ENCODE measurements at places on chromosomes 6 and 20.

- DNase-seq, result peak; percentile 58
Observed at GRCh38 chr20:50215101-50215690, 24.6 kb downstream of the CEBPB start.

- DNase-seq, result peak; percentile 5
Observed at GRCh38 chr20:26276554-26277210, 580.0 kb upstream of the ZNF337 start.

GRCh38 chr6:151004383-151005024 is 139.0 kb downstream of the MTHFD1L start:
- DNase-seq, result peak; percentile 26

- DNase-seq, result no peak
Observed at GRCh38 chr6:84399003-84399402, 171.6 kb upstream of the CEP162 start.

DNA sequence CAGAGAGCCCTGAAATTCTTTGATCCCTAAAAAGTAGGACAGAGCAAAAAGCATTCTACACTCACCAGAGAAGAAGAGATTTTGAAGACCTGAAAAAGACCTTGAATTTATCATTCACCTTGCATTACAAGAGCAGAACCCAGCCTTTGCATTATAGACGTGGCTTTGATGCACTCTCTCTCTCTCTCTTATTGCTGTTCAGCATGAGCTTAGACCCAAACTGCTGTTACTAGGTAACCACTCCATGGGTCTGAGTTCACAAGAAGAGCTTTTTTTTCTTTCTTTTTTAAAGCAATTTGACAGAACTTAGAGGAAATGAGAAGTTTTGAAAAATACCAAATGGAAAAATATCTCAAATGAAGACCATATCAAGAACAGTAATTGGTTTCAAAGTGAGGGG is 44.4 kb downstream of the COL9A1 start:
- DNase-seq, result no peak

DNA sequence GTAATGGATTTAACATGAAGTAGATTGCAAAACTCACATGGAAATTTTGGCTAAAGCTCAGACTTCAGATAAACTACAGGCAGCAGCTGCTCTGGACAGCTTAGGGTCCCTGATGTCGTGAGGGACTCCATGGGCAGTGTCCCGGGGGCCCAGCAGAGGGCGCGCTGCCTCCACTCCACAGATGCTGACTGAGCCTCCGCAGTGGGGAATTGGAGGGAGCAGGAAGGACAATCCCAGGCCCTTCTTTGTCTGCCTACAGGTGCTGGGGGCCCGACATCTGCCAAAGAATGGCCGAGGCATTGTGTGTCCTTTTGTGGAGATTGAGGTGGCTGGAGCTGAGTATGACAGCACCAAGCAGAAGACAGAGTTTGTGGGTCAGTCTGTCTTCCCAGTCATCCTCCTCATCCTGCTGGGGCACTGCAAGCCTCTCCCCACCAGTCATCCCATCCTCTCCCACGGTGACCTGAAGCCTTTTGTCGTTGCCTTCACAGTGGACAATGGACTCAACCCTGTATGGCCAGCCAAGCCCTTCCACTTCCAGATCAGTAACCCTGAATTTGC is 35.9 kb downstream of the PLCG1 start:
- peak; percentile 86 for DNase-seq

DNA sequence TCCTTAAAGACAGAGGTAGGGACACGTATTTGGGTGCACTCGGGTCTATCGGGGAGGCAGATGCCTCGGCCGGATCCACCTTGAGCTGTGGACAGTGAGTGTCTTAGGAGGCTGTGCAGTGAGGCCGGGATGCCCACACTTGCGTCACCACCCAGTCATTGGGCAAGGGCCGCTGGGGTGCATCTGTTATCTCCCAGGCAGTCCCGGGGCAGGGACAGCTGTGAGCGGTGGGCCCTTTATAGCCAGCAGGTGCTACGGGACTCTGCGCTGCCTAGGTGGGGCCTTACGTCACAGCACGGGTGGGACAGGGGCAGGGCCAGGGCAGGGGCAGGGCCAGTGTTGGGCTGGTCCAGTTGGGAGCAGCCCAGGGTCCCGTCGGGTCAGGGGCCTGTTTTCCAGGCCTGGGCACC is 689 bp upstream of the COL20A1 start:
- no peak for DNase-seq

- DNase-seq, result no peak
Observed at GRCh38 chr6:2433266-2433665, 187.9 kb upstream of the GMDS start.

GRCh38 chr20:24577271-24577909 is 108.0 kb downstream of the SYNDIG1 start:
- DNase-seq, result no peak

- no peak for DNase-seq
Observed at GRCh38 chr6:33607126-33607783, 13.9 kb upstream of the ITPR3 start.

DNA sequence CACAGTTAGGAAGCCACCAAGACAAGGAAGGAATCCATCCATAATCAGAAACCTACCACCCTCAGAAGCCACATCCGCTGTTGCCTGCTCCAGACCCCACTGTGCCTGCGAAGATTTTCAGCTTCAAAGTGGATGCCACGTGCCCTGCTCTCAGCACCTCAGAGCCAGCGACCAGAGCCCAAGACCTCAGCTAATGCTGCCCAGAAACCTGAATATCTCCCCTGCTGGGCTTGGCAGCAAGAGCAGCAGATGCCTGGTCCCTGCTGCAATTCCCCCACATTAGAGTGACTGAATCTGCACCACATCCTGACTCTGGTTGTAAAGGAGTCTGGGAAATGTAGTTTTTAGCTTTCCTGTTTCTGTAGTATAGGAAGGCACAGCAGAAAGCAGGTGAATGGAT is 10.7 kb upstream of the ULBP3 start:
- DNase-seq, result no peak

GRCh38 chr6:15598273-15598798 is 64.5 kb downstream of the DTNBP1 start:
- DNase-seq, result no peak

GRCh38 chr6:71887006-71887743 is 825 bp downstream of the RIMS1 start:
- DNase-seq, result peak; percentile 43

DNA sequence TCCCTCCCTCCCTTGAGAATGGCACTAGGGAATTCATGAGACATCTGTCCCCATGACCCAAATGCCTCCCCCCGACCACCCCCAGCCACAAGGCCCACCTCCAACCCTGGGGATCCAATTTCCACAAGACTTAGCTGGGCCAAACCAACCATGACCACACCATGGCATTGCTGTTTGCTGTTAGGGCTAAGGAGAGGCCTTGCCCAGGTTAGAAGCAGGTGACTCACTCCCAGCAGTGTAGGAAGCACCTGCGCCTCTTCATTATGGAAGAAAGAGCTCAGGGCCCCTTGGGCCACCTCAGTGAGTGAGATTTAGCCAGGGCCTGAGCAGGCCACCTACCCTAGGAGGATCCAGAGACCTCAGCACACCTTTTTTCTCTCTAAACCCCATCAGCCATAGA is 337.9 kb downstream of the TAF4 start:
- DNase-seq, result no peak

GRCh38 chr6:149031859-149032598 is 285.2 kb downstream of the UST start:
- peak; percentile 45 for DNase-seq

- no peak for DNase-seq
Observed at GRCh38 chr6:79427721-79428120, 109.5 kb downstream of the LCA5 start.

DNA sequence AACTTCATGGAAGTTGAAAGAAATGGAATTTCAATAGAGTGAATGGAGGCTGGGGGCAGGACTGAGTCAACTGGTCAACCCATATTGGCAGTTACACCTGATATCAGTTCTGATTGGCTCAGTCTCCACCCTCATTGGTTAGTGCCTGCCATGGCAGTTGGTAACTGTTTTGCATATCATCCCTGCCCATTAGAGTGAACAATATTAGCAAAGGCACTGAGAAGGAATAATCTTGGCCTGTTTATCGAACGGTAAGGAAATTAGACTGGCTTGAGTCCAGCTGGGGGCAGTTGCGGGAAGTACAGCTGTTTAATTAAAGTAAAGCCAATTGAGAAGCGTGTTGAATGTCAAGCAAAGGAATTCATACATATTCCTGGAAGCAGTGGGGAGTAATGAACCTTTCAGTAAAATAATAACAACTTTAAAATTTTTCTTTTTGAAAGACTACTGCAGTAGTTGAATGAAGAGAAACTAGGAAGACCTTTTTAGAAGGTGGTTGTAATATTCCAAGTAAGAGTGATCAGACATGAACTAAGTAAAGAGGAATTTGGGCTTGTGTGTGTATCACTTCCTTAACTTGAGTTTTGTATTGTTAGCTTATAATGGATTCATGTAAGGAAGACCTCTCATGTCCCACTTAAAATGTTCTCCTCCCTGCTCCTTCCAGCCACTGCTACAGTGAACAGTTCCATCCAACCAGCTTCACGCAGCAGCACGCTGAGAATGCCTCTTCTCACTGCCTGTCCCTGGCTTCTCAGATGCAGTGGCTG is 17.2 kb upstream of the FAM50B start:
- no peak for DNase-seq

- DNase-seq, result no peak
Observed at GRCh38 chr6:18088419-18089296, 33.8 kb downstream of the NHLRC1 start.

- DNase-seq, result peak; percentile 49
Observed at GRCh38 chr6:163764565-163764964, 350.0 kb downstream of the QKI start.

- peak; percentile 23 for DNase-seq
Observed at GRCh38 chr6:30264743-30265142, 51.5 kb upstream of the TRIM26 start.

DNA sequence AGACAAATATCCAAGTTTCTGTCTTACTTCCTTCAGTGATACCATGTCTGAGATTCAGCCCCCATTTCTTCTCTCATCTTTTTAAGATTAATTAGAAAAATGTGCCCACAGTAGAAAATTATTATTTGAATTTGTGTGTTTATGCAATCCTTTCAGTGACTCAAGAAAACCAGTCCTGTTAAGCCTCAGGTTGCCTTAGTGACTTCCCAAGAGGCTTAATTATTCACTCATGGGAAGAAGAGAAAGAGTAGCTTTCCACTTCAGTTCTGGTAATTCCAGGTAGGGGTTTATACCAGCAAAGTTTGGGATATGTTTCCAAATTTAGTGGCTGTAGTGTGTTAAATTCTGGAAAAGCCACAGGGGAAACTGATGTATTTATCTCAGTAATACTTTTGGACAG is 149.1 kb downstream of the RIMS1 start:
- no peak for DNase-seq

DNA sequence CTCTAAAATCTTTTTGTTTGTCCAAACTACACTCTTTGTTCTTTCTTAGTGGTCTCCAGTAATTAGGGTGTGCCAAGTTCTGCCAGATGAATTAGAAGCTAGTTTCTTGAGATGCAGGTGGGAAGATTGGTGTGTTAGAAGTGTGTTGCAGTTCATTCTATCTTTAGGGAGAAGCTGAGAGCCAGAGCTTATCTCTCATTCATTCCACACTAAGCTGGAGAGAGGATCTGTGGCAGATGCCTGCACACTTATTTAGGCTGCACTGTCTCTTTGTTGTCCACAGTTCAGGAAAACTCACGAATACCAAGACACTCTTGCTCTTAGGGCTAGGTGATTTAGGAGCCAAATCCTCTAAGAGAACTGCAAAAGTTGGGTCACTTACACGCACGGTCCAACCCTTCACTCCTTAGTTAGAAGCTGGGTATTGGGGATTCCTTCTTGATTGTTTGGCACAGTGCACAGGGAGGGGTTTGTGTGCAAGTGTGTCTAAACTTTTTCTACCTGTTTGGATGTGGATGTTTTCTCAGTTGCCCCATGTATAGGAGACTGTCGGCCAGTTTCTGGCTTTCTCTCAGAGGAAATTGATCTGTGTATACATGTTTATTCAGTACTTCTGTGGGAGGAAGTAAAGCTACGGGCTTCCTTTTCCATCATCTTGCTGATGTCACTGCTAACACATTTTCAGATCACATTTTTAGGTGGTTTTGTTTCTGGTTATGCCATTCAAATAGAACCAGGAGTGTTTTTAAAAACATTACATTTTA is 49.5 kb downstream of the SMAP1 start:
- DNase-seq, result no peak

DNA sequence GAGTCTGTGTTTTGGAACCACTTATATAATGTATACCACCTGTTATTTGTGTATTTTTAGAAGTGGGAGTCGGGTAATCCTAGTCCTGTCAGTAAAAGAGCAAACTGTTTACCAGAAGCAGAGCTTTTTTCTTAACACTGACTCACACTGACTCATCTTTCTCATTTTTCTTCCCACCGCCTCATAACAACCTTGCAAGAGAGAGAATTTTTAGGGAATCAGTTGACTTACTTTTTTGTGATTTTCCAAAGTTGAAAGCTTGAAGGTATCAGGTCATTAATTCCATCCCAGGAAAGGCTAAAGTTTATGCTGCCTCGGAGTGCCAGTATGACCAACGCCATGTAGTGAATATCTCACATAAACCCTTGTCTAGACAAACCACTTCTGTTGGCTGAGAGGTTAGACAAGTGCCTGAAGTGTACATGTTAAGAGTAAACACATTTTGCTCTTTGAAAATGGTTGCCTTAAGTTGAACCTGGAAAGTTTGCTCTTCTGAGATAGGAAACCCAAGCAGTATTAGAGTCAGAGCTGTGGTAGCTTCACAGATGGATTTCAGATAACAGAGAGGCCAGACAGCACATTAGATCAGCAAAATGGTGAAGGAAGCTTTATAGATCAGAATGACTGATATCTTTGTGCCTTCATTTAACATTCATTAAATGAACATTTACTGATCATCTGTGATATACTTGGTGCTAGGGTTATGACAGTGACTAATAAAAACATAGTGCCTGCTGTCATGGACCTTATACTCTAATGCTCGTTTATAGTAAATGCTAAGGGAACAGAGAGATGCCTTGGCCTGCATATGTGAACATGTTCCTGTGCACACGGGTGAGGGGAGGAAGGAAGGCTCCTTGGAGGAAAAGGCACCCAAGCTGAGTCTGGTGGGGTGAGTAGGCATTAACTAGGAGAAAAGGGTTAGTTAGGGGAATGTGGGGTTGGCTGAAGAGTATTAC is 29.1 kb upstream of the PKIG start:
- DNase-seq, result peak; percentile 44

GRCh38 chr6:92700411-92700810 is 718.9 kb downstream of the EPHA7 start:
- no peak for DNase-seq

GRCh38 chr6:151387175-151387970 is 4.0 kb downstream of the ZBTB2 start:
- peak; percentile 55 for DNase-seq

- DNase-seq, result no peak
Observed at GRCh38 chr6:43980004-43980795, 147.1 kb downstream of the MRPL14 start.

DNA sequence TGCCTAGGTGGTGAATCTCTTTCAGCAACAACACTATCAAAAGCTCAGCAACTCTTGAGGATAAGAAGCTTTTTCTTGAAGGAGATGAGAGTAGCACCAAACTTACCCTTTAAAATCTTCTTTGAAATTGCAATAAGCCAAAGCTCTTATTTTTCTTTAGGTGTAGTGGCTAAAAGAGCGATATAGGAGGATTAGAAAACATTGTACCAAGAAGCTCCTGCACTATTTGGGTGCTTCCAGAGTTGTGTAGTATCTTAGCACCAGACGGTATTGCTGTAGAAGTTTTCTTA is 1.2 kb downstream of the FUT9 start:
- DNase-seq, result no peak

- DNase-seq, result no peak
Observed at GRCh38 chr6:14500809-14501208, 383.2 kb downstream of the CD83 start.

- DNase-seq, result no peak
Observed at GRCh38 chr6:165649166-165650137, 13.6 kb downstream of the PDE10A start.

- no peak for DNase-seq
Observed at GRCh38 chr6:157675831-157676230, 147.2 kb upstream of the SNX9 start.
